NCI-H524 treated with DMSO at 0.1 percent for 48 hours (cell line): ENCODE measurements at places on chromosomes 16 and 17.
A peak's percentile ranks its signal among the peaks of the same experiment; 100 is the strongest.

DNA sequence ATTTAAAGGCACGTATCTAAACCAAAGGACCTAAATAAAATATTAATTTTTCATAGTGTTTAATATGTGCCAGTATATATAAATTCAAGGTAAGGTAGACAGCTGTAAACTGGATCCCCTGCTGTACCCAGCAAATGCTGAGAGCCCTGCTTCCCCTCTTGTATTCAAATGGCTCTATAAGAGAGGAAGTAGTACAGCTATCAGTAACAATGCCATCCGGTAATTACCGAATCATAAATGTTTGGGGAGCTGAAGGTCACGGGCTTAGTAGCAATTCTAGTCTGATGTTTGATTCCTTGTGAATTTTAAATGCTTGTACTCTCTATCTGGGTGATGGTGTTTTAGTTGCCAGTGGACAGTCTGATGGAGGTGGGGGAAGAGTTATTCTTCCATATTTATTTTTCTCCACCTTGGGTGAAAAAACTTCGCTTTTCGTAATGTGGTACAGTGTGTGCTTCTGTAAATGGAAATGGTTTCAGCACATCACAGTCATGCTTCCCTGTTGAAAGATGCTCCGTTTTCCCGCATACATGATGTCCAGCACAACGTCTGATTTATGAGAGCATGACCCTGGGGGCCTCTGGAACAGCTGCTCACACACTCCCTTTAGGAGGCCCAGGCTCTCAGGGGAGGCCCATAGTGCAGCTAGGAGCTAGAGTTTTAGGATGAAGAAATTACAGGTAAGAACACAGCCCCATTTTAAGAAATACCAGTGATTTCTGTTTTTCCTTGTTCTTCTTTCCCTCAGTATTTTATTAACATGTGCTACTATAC is 423.9 kb downstream of the WWOX start:
- DNase-seq: no peak

DNA sequence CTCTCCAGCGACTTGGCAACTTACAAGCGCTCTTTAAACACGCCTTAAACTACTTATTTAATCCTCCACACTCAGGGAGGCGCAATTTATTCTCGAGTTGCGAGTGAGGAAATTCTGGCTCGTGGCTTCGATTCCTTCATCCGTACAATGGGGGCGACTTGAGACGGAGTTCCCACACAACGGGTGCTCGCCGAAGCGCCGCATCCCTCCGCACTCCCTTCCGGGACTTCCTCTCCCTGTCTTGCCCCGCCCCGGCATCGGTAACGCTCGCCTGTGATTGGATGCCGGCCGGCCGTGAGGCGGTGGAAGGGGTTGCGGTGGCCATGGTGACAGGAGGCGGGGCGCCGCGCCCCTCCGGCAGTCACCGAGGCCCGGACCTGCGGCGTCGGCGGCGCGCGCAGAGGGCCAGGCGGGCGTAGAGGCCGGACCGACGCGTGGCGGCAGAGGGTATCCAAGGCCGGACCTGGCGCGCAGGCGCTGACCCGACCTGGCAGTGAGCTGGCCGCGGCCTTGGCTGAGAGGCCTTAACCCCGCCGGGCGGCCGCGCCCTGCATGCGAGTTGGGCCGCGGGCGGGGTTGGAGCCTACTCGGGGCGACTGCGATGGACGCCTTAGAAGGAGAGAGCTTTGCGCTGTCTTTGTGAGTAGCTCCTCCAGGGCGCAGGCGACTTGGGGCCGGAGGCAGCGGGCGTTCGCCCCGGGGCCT is at the start of gene ARL2BP:
TSS of gene ARL2BP (plus strand) at position 493 of the 705 bp plus-strand sequence. CDS start at position 602, 109 bp downstream.
- DNase-seq: peak; percentile 87

DNA sequence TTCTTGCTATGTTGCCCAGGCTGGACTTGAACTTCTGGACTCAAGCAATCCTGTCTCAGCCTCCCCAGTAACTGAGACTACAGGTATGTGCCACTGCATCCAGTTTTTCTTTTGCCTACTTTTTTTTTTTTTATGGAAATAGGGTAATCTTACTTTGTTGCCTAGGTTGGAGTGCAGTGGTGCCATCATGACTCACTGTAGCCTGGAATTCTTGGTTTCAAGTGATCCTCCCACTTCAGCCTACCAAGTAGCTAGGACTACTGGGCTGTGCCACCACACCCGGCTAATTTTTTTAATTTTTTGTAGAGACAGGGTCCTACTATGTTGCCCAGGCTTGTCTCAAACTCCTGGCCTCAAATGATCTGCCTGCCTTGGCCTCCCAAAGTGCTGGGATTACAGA is 10.0 kb downstream of the LRRC36 start:
- DNase-seq: no peak

DNA sequence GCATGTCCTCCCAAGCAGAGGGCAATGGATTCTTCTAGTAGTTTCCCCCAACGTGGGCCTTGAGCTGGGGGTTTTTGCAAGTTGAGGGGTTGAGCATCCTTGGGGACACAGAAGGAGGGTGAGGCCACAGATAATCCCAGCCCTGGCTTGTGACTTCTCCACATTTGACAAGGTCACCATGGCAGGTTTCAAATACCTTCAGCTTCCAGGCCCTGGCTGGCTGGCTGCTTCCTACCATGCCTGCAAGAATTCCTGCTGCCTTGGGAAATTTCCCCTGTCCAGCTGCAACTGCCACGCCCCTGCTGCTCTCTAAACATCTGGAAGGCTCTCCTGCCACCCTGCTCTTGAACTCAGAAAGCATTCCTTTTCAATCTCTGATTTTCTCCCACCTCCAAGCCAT is 41.3 kb downstream of the HS3ST2 start:
- no peak for DNase-seq

DNA sequence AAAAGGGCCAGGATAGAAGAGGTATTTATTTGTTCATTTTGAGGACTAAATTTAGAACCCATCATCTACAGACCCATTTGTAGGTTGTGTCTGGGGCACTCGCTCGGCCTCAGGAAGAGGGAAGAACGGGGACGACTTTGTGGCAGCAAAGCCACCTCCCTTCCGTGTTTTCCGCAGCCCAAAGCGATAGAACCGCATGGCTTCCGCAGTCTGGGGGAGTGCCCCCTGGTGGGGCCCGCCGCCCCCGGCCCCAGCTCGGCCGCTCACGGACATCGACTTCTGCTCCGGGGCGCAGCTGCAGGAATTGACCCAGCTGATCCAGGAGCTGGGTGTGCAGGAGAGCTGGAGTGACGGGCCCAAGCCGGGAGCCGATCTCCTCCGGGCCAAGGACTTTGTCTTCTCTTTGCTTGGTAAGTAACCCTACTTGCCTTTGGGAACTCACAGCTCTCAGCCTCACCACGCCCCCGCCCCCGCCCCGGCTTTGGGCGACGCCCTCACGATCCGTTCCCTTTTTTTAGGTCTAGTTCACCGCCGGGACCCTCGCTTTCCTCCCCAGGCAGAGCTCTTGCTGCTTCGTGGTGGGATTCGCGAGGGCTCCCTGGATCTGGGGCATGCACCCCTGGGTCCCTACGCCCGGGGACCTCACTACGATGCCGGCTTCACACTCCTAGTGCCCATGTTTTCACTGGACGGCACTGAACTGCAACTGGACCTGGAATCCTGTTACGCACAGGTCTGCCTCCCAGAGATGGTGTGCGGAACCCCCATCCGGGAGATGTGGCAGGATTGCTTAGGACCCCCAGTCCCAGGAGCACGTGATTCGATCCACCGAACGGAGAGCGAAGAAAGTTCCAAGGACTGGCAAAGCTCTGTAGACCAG is 681 bp downstream of the TMEM102 start:
- no peak for DNase-seq

DNA sequence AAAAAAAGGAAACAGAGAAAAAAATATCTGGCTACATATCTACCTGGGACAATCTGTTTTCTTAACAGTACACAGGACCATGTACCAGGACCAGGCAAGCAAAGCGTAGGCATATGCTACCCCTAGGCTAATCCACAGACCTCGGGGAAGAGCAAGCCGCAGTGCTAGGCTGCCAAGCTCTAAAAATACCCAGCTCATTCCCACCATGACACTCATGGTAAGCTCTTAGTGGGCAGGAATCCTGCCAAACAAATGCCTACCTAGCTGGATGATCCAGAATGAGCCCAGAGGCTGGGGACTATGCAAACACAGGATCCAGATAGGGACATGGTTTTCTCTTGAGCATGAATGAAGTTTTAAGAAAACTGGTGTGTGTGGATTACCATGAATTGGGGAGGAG is 95.6 kb downstream of the GRIN2A start:
- no peak for DNase-seq

GRCh38 chr16:50015631-50016030 is 9.4 kb upstream of the CNEP1R1 start:
- no peak for DNase-seq

GRCh38 chr17:9929871-9930270 is 24.8 kb upstream of the RCVRN start:
- DNase-seq: no peak
